ENCODE measurements at places on chromosomes 12 and 14.

GRCh38 chr12:121812921-121813896, 9.4 kb downstream of the SETD1B start:
- DNase-seq = no peak

DNA sequence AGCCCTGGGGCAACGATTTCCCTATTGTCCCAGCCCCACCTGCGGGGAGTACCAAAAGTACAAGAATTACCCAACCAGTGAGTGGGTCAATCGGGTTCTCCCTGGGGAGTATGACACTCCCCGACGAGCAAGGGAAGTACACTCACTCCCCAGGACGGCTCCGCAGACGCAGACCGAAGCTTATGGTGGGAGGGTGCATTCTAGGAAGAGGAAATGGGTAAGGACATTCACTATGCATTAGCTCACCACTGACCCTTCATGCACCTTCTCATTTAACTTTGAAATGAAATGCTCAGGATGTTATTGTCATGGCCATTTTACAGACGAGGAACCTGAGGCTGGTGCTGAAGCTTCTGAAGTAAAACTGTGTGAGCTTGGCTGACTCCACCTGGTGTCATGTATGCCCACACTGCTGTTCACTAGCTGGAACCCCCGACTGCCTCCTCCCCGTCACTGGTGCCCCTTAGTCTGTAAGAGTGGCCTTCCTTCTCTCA, 45.8 kb upstream of the TMED10 start:
- DNase-seq = no peak

GRCh38 chr12:14290951-14291350, 74.5 kb upstream of the ATF7IP start:
- no peak for DNase-seq

- peak; percentile 67 for DNase-seq
Measured at GRCh38 chr12:104215638-104216297, at the start of gene TXNRD1. TSS of gene TXNRD1 (plus strand) at chr12:104215779. CDS start at chr12:104215803, 24 bp downstream.

DNA sequence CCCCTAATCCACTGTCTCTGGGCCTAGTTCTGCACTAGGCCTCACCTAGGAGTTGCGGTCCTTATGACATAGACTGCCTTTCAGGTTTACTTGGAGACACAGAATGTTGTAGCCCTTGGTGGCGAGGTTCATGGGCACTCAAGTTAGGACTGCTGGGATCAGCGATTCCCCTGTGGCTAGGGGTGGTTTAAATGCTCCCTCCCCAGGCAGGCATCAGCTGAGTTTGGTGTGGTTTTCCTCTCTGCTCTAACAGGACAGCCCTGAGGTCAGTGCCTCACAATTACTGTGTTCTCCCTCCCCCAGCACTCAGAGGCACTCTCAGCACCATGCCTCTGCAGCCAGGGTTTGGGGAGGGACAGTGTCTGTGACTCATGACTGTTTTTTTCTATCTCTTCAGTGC, 22.2 kb upstream of the RDH16 start:
- no peak for DNase-seq

DNA sequence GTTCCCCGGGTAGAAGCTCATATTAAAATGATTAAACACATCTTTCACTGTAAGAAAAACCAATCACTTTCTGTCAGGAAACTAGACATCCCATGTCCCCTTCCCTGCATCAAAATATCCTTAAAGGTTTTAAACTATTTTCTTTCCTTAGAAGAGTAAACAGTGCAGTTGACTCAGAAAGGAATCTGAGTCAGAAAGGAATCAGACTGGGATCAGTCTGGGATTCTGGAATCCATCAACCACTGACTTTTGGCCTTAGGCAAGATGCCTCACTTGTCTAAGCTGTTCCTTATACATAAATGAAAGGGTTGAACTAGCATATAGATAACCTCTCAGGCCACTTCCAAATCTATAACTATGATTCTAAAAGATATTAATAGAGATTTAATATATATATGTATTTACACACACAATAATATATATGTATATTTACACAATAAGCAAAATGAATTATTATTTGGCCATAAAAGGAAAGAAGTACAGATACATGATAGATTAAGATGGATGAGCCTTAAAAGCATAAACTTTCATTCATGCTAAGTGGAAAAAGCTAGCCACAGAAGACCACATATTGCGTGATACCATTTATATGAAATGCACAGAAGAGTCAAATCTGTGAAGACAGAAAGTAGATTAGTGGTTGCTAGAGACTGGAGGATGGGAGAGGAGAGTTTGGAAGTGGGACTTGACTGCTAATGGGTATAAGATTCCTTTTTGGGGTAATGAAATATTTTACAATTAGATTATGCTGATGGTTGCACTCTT, 114.4 kb downstream of the SLC38A1 start:
- DNase-seq = no peak

DNA sequence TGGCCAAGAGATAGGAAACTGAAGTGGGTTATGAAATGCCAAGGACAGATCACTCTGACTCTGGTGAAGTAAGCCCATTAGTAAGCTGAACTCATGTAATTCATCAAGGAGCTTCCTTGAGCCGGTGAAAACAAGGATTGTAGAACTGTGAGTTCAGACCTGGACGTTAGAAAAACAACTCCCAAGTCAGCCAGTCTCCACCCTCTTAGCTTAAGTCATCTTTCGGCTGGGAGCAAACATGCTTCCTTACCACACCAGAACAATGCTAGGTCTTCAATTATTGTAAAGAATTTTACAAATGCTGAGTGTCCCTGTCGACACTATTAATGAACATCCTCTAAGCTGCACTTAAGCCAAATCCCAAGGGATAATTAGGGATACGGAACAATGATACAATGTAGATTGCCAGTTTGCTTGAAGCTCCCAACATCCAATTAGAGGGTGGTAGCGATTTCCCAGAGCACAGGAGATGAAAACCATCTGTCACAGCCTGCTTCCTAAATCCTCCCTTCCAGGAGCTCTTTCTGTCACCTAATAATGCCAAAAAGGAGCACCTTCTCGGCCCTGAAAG, 45.7 kb upstream of the VASH1 start:
- DNase-seq = no peak

- DNase-seq = no peak
Measured at GRCh38 chr12:109726106-109726497, 12.5 kb downstream of the FAM222A start.

- DNase-seq = no peak
Measured at GRCh38 chr14:87380054-87380453, 612.9 kb downstream of the GALC start.

GRCh38 chr12:114961491-114961890, 277.5 kb upstream of the TBX3 start:
- DNase-seq = no peak

- DNase-seq = no peak
Measured at GRCh38 chr12:8554451-8555195, 13.9 kb upstream of the CLEC4E start.

GRCh38 chr12:7602277-7602676, 63.4 kb downstream of the APOBEC1 start:
- DNase-seq = no peak

DNA sequence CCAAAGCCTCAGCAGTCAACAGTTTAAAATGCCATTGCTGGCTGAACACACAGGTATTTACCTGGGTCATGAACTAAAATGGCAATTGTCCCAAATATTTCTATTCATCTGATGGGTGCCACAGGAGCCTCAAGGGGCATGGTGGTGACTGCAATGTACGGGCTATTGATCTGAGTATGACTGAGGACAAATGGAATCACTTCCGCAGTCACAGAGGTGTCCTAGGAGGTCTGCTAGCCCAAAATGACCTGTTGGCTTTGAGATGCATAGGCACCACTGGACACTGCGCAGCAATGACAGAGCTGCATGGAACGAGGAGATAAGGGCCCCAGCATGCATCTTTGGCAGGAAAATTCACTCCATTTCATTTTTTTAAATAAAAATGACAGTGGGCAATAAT, 474.1 kb upstream of the SOX5 start:
- no peak for DNase-seq

GRCh38 chr12:108337235-108338223, 1.6 kb downstream of the CMKLR1 start:
- no peak for DNase-seq

DNA sequence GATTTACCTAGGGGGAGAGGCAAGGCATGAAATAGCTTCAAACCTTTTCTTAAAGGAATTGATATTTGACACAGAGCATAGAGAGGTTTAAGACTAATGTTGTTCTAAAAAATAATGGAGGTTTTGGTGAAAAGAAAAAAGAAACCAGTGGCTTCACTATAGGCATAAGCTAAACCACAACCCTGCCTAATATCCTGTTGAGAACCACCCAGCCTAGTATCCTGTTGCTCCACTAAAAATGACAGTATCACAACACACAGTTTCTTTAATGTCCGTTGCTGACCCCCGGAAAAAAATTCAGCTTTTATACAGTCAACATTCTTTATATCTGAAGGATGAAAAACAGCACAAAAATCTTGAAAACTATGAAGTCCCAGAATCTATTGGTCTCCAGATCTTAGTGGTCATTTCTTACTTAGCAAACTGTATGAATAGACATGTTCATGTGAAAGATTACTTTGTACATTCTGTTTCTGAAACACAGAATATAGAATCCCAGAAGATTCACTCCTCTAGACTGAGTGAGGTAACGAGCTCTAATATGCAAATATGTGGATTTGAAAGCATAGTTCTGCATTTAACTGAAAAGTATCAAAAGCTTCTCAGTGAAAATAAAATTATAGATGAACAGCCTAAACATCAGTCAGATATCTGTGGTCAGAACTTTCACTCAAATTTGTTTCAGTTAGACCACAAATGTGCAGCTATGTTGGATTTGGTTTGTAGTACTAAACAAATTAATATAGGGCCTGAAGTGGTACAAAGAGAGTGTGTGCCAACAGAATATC, 40.5 kb downstream of the GALC start:
- DNase-seq = no peak

GRCh38 chr14:104094709-104095425, 9.4 kb downstream of the ASPG start:
- DNase-seq = peak; percentile 61

GRCh38 chr14:62706217-62706616, 339.0 kb downstream of the KCNH5 start:
- DNase-seq = no peak

- no peak for DNase-seq
Measured at GRCh38 chr12:96743606-96744005, 163.5 kb upstream of the NEDD1 start.

DNA sequence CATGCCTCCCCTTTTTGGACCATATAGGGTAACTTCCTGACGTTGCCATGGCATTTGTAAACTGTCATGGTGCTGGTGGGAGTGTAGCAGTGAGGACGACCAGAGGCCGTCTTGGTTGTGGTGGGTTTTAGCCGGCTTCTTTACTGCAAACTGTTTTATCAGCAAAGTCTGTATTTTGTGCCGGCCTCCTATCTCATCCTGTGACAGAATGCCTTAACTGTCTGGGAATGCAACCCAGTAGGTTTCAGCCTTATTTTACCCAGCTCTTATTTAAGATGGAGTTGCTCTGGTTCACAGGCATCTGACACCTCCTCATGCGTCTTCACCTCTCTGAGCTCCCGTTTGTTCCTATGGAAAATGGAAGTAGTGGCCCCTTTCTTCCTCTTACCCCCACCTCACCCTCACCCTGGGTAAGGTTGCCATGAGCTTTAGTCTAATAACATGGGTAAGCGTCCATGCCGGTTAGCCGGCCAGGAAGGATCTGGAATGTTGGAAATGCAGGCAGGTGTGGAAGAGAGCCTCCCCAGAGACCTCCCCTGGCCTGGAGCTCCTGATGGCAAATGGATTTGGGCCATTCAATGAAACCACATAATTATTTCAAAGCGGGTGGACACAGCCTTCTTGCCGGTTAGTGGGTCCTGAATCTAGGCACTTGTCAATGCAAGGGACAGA, 18.6 kb downstream of the HHIPL1 start:
- DNase-seq = no peak

GRCh38 chr12:96078231-96079135, 43.1 kb upstream of the LTA4H start:
- DNase-seq = no peak

- no peak for DNase-seq
Measured at GRCh38 chr12:79644274-79645234, 46.2 kb downstream of the PAWR start.

DNA sequence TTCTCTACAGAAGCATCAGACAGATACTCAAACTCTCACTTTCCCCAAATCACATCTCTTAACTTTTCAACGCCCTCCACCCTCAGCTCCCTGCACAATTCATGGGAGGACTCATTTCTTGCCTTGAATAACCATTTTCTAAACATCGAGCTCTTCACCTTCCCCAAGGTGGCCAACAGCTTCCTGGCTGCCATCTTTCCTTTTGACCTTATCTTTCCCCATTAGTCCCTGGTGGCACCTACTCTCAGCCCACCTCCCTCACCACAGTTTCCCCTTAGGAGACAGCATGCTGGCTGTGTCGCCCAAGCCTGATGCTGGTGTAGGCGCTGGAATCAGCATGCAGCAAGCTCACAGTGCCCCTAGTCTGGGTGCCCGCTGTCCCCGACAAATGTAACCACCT, 8.4 kb upstream of the OAS1 start:
- DNase-seq = no peak

DNA sequence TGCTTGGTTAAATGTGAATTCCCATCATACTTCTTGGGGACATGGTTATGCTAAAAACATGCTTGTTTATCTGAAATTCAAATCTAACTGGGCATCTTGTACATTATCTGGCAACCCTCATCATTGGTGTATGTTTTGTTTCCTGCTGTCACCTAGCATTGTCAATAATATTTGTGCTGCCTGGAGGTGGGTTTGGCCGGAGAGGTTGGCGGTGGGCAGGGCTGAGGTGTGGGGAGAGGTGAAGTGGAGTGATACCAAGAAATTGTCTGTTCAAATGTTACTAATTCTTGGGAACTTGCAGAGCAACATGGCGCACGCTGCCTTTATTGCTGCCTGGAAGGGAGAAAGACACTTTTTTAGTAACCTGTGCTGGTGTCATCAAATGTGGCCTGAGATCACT, 280.5 kb downstream of the VRK1 start:
- no peak for DNase-seq

GRCh38 chr12:117049295-117049694, 49.9 kb downstream of the TESC start:
- DNase-seq = no peak

GRCh38 chr12:104707194-104707593, 250.4 kb downstream of the CHST11 start:
- DNase-seq = no peak

- no peak for DNase-seq
Measured at GRCh38 chr12:105261010-105261409, 25.0 kb upstream of the APPL2 start.

DNA sequence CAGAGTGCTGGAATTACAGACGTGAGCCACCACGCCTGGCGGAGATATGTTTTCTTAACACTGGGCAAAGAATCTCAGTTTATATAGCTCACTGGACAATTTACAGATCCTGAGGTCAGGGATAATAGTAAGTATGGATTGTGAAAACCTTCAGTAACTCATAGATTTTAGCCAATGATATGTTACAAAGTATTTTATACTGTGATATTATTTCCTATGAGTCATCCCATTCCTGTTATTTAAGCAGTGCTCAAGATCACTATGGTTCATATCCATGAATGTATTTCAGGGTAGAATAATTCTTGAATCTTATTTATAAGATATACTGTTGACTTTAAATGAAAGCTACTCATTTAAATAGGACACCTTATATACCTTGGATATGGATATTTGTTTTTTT, 107.2 kb downstream of the RAD51B start:
- DNase-seq = no peak
